ENCODE measurements at places on chromosomes 7 and 10.

- no peak for DNase-seq
Observed at GRCh38 chr10:7409045-7409731, 1.6 kb downstream of the SFMBT2 start.

- DNase-seq = no peak
Observed at GRCh38 chr7:7554649-7555575, 11.8 kb upstream of the MIOS start.

DNA sequence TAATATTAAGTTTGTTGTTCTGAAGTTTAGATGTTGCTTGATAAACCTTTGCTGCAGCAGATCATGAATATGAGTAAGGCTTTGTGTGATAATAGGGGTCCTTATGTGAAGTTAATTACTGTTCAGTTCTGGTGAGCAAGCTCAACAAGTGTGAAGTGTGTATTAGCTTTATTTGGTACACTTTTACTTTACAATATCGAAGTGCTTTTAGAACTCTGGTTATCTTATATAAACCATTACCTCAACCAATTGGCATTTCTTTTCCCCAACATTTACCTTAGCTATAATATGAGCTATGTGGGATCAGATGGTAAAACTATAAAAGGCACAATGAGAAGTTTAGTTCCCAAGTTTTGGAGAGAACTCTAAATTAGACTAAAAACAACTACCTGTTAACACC lies 127.6 kb downstream of the LCOR start:
- DNase-seq = no peak

DNA sequence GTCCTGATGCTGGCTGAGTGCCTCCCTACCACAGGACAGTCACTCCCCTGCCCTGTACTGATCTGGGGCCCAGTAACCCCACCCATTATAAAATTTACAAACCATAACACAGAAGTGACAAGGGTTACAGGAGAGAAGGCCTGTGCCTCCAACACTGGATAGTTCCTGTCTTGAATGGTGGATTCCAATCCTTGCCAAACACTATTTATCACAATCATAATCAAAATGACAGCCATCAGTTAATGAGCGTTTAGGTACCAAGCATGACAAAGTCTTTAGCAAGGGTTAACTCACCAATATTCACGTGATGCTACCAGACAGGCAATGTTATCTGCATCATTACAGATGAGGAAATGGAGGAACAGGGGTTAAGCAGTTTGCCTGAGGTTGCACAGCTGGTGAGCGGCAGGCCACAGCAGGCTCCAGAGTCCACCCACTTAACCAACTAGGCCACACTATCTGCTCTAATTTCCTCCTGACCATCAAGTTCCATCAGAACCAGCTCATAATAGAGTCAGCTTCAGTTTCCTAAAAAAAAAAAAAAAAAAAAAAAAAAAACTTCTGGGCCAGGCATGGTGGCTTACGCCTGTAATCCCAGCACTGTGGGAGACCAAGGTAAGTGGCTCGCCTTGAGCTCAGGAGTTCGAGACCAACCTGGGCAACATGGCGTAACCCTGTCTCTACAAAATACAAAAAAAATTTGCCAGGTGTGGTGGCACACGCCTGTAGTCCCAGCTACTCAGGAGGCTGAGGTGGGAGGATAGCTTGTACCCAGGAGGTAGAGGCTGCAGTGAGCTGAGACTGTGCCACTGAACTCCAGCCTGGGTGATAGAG lies 14.2 kb downstream of the PDLIM1 start:
- DNase-seq = no peak
